ENCODE measurements at places on chromosomes 1 and 21.

DNA sequence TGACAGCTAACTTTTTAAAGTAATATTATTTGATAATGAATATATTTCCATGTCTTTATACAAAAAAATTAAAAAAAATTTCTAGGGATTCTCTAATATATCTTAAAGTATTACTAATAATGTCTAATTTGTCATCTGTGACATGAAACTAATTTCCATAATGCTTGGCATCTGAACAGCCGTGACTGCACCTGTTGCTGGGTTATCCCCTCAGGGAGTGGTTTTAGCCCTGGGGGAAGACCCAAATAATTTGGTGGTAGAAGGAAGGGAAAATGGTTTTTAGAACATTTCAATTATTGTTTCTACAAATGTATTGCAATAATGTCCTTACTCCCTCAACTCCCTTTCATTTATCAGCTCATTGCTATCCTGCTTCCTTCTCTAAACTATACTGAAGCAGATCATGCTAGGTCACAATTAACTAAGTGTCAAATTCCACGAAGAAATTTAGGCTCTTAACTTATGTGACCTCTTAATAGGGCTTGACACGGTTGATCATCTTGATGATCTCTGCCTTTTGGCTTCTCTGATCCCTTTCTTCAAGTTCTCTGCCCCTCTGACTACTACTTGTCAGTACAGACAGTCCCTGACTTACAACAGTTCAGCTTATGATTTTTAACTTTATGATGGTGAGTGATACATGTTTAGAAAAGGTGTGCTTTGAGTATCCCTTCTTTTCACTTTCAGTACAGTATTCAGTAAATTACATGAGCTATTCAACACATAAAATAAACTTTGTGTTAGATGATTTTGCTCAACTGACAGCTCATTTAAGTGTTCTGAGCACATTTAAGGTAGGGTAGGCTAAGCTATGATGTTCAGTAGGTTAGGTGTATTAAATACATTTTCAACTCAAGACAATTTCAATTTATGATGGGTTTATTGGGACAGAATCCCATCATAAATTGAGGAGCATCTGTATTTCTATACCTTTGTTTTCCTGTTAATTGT, 26.4 kb upstream of the DPH5 start:
- no peak for DNase-seq

GRCh38 chr1:56953386-56953785, 12.4 kb downstream of the C8B start:
- no peak for DNase-seq

GRCh38 chr1:192700834-192701271, 64.9 kb downstream of the RGS13 start:
- DNase-seq: no peak

- DNase-seq: no peak
Observed at GRCh38 chr1:8133657-8134430, 107.7 kb upstream of the ERRFI1 start.
